ENCODE measurements at places on chromosomes 6 and 20. TPM values are rescaled to one million over a fixed set of nuclear protein-coding genes. Genes with fewer than 3 reads are reported as not detected.

The BPIFB1 gene
- total RNA-seq: not detected

The PBOV1 gene
- total RNA-seq: not detected

The MANEA gene
- 11.7 TPM for total RNA-seq

- DNase-seq: no peak
Measured at GRCh38 chr20:61887596-61888093, 178.0 kb downstream of the TAF4 start.

GRCh38 chr6:16139556-16139955, 10.7 kb downstream of the MYLIP start:
- no peak for DNase-seq

The KCNK5 gene
- not detected for total RNA-seq

The WFDC10B gene
- total RNA-seq: not detected

- no peak for DNase-seq
Measured at GRCh38 chr20:57389695-57390603, 1.2 kb upstream of the RBM38 start.
